ENCODE measurements at places on chromosomes 16 and 17.
A peak's percentile ranks its signal among the peaks of the same experiment; 100 is the strongest.

DNA sequence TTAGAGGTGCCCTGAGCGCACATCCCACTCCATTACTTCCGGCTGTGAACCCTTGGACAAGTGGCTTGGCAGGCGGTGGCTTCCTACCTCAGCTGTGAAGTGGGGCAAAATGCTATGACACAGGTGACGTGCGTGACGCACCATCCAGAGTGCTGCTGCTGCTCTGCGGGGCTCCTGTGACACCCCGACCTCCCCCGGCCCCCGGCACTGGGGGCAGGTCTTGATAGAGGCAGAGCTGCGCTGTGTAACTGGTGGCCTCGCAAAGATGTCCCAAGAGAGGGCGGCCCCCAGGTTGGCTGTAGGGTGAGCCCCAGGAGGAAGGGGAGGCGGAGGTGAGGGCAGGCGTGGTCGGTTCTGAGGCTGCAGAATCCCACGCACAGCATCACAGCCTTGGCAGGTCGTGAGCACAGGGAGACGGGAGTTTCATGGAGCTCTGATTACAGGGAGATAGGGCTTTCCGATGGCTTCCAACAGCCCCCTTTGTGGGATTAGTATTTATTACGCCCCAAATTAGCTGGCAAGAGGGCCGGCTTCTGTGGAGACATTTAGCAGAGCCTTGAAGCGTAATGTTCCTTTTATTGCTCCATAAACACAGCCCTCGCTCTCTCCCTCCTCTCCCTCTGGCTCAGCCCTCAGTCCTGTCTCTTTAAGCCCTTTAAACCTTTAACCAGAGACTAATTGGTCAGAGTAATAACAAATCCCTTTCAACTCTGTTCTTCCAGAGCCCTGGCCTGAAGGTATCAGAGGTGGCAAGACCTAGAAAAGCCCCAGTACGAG, 328.1 kb downstream of the C16orf95 start:
- no peak for DNase-seq

DNA sequence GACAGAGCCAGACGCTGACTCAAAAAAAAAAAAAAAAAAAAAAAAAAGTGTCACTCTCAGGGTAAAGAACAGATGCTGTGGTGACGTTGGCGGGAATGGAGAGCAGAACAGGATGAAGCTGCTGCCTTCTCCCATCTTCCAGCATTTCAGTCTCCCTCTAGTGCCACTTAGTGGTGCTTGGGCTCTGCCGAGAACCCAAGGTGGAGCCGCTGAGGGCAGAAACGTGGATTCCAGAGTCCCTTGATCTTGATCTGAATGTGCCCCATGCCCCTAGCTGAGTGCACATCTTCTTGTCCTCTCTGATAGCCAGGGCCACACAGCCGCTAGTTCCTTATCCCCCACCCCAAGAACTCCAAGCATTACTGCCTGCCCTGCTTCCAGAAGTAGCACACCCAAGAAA, 43.2 kb upstream of the FA2H start:
- no peak for DNase-seq

DNA sequence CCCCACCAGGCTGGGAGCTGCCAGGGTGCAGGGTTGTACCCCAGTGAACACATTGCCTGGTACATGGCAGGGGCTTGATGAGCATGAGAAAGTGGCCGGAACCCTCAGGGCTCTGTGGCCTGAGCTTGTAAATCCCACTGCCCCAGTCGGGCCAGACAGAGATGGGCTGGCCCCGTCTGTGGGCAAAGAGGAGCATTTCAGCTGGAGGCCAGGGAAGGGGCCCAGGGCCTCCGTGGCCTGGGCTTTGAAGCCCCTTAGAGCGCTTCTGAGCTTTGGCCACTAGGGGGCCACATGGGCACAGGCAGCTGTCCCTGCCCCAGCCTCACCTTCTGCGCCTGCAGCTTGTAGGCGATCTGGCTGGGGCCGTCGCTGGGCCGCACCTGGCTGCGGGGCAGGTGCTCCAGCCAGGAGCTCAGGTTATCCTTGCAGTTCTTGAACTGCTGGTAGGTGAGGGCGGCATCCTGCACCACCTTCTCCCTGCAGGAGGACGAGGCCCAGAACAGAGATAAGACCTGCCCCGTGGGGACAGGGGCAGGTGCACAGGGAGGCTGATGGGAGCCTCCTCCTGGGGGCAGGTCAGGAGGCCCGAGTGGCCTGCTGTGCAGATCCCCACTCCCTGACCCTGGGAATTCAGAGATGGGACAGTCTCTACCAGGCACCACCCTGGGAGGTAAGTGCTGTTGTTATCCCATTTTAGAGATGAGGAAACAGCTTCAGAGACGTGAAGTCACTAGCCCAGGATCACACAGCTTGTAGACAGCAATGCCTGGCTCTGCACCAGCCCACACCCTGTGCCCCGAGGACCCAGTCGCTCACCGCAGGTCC, 12.8 kb downstream of the EVPL start:
- DNase-seq, result peak; percentile 20

DNA sequence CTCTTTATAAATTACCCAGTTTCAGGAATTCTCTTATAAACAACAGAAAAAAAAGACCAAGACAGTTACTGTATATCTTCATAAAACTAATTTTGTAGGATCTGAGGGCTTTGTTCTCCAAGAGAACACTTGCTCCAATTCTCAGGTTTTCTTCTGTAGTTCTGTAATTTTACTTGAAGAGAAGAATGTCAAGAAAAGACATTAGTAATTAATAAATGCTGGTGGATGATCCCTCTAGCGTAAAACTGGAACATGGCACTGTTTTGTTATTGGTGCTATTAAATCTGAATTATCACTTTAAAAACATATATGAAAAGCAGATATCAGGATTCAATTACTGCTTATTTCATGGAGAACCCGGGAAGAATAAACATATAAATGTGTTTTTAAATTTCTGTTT, 36.5 kb upstream of the CPHXL start:
- no peak for DNase-seq

GRCh38 chr17:76208120-76208519, 32.2 kb downstream of the RNF157 start:
- DNase-seq, result no peak

GRCh38 chr16:79868841-79869240, 268.3 kb upstream of the MAF start:
- DNase-seq, result no peak

GRCh38 chr16:57144027-57144426, 41.8 kb downstream of the PSME3IP1 start:
- DNase-seq, result no peak

DNA sequence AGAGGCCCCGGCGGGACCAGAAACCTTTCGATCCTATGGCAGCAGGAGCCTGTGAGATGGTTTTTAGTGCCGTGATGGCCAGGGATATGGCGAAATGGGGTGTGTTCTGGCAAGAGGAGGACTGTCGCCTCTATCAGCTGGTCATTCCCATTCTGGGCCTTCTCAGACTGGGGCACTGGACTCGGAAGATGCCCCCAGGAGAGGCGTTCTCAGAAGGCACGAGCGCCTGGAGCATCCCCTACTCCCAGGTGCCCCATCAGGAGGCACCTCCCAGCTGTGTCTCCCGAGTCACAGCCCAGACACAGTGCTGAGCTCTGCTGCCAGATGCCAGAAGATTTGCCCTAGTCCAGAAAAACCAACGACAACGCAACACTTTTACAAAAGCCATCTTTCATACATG, 54.6 kb upstream of the ENDOV start:
- DNase-seq, result no peak

DNA sequence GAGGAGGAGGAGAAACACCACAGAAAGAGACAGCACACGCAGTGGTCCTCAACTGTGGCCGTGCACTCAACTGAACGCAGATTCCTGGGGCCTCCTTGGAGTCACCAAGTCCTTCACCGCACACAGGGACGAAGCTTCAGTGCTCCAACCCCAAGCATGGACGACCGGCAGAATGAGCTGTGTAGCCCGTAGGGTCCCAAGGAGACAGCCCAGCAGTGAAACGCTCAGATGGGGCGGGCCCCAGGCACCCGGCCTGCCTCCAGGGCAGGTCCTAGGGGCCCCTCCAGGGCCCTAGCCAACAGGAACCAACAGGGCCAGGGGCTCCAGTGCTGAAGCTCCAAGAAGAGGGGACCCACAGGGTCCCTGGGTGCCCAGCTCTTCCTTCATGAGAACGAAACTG, 13.2 kb downstream of the RAB40B start:
- no peak for DNase-seq

DNA sequence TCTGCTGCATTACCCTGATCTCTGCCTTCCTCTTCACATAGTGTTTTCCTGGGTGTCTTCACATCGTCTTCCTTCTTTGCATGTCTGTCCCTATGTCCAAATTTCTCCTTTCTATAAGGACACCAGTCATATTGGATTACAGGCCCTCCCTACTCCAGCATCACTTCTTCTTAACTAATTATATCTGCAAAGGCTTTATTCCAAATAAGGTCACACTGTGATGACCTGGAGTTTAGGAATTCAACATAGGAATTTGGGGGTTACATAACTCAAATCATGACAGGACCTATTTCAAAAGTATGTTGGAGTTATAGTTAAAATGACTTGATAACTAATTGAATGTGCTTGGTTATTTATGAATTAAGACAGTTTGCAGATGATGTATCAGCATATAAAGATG, 490.5 kb upstream of the ERCC4 start:
- DNase-seq, result peak; percentile 42

DNA sequence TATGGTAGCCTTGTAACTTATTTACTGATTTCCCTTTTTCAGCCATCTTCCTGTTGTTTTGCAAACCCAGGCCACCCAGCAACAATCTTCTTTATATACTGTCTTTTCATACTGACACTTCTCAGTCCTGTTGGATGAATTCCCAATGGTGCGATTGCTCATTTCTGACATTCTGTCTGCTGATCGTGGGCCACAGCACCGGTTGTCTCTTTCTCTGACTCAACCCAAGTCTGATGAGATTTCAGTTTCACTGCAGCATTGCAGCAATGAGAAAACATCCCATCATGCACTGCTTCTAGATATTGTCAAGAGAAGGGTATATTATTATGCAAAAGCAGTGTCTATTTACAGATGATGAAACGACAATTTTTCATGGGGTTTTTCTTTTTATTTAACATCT, 349.2 kb upstream of the HSBP1 start:
- DNase-seq, result peak; percentile 54

DNA sequence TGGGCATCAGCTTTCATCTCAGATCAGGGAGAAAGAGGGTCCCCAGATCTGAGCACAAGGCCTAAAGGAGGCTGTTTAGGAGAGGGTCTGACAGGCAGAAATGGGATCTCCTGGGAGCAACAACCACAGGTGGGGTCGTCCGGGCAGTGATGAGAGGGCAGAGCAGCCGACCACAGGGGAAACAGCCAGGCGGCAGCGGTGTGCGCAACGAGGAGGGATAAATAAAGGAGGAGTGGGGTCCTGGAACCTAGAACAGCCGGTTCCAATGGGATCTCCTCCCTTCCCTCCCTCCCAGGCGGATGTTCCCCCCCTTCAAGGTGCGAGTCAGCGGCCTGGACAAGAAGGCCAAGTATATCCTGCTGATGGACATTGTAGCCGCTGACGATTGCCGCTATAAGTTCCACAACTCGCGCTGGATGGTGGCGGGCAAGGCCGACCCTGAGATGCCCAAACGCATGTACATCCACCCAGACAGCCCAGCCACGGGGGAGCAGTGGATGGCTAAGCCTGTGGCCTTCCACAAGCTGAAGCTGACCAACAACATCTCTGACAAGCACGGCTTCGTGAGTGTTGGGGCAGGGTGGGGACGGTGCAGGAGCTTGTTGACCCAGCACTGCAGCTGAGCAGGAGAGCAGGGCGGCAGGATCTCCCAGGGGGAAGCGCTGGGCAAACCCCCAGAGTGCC, 1.9 kb downstream of the TBX2 start:
- no peak for DNase-seq

GRCh38 chr16:2988590-2989099, 8.4 kb upstream of the PKMYT1 start:
- no peak for DNase-seq

GRCh38 chr16:68710211-68710610, 26.9 kb upstream of the CDH1 start:
- no peak for DNase-seq

DNA sequence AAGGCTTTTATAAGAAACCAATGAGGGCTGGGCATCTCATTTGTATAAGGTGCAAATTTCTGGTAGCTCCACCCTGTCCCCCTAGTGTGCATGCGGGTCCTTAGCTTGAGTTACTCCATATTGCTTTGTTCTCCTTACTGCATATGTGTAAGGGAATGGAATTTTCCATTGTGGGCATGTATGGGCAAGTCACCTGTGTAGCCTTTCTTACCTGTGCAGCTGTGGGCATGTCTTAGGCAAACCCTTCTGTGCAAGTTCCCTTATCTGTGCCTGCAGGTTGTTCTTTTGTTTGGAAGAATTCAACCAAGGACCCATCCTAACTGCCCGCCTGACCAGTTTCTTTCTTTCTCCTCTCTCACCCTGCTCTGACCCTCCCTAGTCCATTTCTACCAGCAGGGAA, 122.8 kb upstream of the HS3ST4 start:
- no peak for DNase-seq

DNA sequence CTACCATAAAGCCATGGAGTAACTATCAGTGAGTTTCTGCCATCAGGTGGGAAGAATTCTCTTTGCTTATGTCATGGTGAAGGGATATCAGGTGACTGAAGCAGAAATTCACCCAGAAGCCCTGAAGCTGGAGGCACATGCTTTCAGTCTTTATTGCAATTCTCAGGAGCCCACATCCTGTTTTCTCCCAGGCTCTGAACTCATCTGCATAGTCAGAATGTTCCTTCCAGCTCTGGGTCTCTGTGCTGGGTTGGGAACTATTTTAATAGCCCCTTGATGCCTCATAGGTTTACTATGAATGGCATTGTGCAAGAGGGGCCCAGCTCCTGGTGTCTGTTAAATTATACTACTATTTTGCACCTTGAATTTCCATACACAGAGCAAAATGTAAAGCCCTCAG, 198.4 kb upstream of the SOX9 start:
- DNase-seq, result peak; percentile 65

- no peak for DNase-seq
These were observed 17.3 kb downstream of the CDH13 start for GRCh38 chr16:82643936-82644630.

- DNase-seq, result no peak
These were observed 15.4 kb downstream of the CUEDC1 start for GRCh38 chr17:57939797-57940196.

DNA sequence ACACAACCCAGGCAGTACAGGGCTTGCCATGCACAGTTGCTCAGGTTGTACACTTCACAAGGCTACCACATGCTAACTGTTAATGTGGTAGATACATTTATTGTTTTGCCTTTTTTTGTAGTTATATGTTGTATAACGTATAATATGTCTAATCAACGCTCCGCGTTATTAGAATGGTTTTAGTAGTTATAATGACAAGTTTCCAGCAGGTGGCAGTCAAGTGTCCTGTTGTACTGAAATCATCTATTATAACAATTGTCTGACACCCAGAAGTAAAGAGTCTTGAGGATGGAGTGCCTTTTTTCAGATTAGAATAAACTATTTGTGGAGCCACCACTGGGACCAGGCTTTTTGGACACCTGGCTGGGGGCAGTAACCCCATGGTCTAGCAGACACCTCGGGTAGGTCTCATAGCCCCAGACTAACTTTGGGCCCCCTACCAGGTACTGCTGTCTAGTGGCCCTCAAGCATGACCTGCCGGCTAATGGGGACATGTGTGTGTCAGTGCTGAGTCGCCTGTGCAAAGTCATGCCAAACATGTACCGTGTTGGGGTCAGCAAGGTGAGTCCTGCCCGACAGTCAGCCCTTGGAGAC, 32.8 kb downstream of the MYO15A start:
- peak; percentile 5 for DNase-seq

- DNase-seq, result no peak
These were observed 96.7 kb upstream of the HSBP1 start for GRCh38 chr16:83711069-83711468.
